ENCODE measurements at places on chromosomes 16 and 17.

DNA sequence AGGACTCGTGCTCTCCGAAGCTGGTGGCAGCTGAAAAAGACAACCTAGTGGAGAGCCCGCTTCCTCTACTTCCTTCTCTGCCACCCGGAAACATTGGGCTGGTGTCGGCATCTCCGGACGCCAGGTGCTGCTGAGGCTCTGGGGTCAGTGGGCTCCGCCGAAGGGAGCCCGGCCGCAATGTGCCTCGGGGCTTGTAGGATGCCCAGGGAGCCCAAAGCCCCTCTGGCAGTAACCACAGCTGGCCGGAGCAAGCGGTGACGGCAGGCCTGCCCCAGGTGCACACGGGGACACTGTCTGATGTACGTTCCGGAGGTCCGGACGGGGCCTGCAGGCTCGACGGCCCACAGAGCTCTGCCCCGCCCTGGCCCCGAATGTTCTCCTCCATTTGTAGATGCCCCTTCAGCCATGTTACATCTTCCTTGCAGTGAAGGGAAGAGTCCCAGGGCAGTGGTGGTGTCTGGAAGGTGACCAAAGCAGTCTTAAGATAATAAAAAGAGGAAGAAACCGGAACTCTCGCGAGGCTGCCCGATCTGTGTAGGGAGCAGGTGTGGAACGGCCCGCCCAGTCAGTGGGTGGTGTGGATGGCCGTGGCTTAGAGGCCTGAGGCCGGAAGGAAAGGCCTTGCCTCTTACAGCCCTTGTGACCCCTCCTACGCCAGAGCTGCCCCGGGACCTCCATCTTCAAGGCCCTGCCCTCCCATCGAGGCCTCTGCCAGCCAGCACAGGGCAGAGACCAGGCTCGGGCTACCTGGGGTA lies 22.6 kb downstream of the NDUFAF8 start:
- DNase-seq = no peak

GRCh38 chr17:79003661-79004411 lies 5.7 kb downstream of the CANT1 start:
- no peak for DNase-seq

DNA sequence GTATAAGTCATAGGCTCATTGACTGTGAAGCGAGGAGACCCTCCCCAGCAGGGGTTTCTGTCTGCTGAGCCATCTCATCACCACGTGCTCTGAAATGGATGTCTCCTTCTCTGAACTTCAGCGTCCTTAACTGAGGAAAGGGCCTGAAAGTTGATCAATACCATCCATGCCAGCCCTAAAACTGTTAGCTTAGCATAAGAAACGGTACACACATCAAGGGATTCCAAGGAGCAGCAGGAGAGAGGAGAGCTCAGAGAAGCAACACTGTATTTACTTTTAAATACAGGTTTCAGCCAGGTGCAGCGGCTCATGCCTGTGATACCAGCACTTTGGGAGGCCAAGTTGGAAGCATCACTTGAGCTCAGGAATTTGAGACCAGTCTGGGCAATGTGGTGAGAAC lies 248.9 kb upstream of the TNRC6C start:
- no peak for DNase-seq

GRCh38 chr16:67252609-67253497 lies 4.1 kb downstream of the SLC9A5 start:
- DNase-seq = no peak

GRCh38 chr17:16872351-16873173 lies 99.4 kb downstream of the TNFRSF13B start:
- no peak for DNase-seq

- no peak for DNase-seq
Measured at GRCh38 chr17:36989173-36989572, 40.4 kb downstream of the AATF start.

- DNase-seq = no peak
Measured at GRCh38 chr17:69228576-69228975, at the start of gene ABCA10. Gene ABCA10, minus strand, starts transcription at chr17:69228824. Its CDS starts 3,466 bp downstream, at chr17:69225358.

DNA sequence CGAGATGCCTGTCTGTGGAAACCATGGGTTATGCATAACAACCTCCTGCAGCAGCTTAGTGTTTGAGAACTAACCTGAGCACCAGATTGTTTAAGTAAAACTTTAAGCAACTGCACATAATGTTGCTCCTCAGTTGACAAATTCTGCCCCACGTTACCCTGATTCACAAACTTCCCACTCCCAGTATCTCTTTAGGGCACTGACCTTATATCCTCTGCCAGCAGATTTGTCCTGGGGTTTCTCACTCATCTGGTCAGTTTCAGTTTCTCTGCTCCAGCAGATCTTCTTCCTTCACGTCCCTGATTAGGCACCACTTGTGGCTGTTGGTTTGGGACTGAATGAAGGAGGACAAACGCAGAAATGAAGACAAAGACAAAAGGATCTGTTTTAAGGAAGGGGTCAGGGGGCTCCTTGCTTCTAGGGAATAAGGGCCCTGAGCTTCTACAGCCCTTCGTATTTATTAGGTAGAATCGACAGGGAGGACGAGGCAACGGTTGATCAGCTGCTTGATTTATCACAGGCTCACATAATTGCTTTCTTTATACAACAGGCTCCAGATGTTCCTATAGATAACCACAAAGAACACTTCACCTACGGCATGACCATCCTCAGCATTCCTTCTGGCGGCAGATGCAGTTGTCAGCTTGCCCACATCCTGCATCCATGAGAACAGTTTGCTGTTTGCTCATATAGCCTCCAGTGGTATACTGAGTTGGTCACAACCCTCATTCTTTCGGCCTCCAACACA lies 13.5 kb upstream of the ZNF689 start:
- no peak for DNase-seq

- no peak for DNase-seq
Measured at GRCh38 chr17:35731917-35732805, 722 bp downstream of the RASL10B start.

DNA sequence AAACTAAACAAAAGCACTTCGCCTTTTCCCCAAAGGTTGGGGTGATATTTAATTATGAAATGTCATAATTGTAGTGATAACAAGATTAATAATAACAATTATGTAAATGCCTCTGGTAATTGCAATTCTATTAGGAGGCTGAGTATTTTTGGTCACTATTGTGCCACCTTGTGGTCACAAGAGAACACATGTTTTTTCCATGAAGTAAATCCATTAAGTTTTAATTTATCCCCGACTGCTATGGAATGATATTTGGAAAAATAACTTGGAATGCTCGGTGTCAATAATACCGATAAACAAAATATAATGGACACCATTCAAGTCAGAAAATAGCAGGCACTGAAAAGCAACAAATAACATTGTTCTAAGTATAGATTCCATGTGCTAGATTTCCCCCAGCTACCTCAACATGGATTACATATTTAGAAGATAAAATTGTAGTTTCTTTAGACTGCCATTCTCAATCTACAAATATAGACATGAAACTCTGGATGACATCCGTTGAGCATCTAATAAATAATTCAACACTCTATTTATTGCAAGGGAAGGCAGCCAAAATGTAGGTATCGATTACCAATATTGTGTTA lies 25.0 kb upstream of the KCNJ2 start:
- no peak for DNase-seq

DNA sequence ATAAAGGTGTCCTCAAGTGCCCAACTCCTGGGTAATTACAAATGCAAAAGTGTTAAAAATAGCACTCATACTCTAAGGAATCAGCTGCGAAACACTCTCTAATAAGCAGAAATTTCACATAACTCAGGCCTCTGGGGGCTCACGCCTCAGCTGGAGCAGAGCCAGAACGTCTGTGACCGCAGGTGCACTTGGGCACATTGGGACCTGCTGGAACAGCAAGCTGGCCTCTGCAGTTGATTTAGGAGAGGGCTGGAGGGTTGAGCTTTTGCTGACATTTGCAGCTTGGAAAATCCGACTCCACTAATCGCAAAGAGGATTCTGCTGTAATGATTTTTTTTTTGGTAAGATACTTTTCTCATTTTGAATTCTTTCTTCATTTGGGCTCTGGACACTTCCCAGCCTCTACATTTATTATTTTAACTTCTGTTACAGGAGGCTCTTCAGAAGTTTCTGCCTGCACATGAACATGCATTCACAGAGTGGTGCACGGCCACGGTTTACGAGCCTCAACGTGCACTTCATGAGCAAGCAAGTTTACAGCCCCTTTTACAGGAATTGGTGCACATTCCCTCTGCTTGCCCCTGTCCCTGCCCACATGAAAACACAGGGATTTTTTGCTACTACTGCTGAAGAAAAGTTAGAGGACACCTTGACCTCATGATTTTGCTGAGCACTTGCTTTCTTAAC lies 4.1 kb upstream of the SNTB2 start:
- DNase-seq = no peak

GRCh38 chr16:73724503-73724902 lies 572.1 kb upstream of the PSMD7 start:
- DNase-seq = no peak

- DNase-seq = no peak
Measured at GRCh38 chr16:19203374-19203966, 35.4 kb downstream of the SYT17 start.

- DNase-seq = peak; percentile 59
Measured at GRCh38 chr17:56593646-56594319, at the start of gene NOG. Gene NOG, plus strand, starts transcription at chr17:56593699. Its CDS starts 525 bp downstream, at chr17:56594224.

DNA sequence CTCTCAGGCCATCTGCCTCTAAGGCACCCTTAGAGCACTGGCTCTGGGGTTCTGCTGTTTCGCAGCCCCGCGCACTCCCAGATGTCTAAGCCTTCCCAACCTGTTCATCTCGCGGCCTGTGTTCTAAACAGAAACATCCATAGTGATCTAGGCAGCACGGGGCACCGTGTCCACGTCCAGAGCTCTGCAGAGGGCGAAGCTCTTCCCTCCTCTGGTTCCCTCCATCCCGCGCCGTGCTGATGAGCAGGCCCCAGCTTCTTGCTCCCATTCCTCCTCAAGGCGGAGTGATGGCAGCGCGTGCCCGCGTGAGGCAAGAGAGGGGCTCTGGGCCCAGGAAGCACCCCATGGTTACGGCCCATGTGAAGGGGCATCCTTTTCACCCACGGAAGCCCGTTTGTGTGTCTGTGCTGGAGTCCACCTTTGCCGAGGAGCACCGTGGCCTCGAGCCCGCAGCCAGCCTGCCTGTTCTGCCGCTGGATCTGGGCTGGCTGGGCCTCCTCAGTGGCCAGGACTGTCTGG lies 3.6 kb downstream of the SPIRE2 start:
- no peak for DNase-seq

DNA sequence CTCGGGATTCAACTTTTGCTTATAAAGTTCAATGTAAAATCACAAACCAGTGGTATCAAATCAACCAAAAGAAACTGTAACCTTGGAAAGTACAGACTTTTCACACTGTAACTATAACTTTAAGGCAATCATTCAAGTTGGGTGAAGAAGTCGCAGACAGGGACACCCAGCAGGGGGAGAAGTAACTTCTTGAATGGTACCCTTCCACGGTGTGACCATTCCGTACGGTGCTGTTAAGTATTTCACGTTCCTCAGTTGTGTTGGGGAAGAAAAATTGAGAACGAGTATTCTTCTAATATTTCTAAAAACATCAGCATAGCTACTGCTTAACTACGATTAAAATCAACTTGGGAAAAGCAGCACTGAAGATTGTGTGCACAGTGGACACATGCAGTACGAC lies 55.8 kb downstream of the MYH10 start:
- no peak for DNase-seq

- DNase-seq = no peak
Measured at GRCh38 chr17:57737450-57737849, 7.6 kb downstream of the CCDC182 start.

DNA sequence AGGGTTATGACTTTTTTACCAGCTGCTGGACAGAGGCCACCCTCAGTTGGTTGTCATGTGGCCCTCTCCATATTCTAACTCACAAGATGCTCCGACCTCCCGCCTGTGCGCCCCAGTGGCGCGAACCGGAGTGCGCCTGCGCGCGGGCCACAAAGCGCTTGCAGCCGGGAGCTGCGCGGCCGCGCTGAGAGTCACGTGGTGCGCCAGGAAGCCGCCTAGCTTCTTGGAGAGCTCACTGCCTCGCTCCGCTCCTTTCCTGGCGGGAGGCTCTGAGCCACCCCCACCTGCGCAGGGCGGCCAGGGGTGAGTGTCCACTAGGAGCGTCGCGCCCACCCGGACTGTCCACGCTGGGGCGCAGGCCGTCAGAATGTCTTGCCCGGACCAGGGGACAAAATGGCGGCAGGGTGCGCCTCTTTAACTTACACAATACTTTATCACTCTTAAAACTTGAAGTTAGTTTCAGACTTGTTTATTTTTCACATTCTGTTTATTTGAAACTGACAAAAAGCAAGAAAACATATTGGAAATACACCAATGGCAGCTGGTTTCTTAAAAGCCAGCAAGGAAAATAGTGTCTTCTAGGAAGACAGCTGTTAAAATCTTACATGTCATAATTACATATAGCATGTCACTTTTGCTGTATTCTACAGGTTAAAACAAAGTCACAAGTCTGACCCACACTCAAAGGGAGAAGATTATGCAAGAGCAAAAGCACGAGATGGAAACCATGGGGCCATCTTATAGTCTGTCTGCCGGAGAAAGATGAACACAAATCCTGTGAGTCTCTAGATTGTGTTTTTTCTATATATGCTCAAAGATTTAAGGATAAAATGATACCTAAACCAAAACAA lies 357.9 kb downstream of the CNTNAP4 start:
- DNase-seq = no peak

DNA sequence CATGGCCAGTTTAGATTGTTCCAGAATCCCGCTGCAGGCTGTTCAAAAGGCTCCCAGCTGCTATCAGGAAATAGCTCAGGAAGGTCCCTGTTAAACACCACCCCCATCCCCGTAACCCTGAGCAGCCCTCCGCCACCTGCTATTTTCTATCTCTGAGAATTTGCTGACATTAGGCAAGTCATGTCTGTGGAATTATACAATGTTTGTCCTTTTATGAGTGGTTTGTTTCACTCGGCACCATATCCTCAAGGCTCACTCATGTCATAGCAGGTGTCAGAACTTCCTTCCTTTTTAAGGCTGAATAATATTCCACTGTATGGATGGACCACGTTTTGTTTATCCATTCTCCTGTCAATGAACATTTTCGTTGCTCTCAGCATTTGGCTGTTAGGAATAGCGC lies 164.3 kb upstream of the FOXF1 start:
- DNase-seq = no peak

DNA sequence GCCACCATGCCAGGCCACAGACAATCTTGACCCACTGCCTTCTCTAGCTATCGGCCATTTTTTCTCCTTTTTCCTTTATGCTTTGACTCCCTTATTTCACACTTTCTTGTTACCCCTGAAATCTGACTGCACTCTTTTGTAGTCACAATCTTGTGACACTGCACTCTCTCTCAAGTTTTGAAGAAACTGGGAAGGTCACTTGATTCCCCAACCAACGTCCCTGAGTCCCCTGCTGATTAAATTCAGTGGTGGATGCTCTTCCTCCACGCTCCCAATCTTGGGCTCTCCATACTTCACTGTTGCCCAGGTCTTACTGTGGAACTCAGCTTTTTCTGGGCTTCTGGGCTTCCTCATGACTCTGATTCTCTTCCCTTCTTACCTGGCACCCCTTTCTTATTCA lies 33.9 kb downstream of the PECAM1 start:
- DNase-seq = no peak

- DNase-seq = no peak
Measured at GRCh38 chr16:88914750-88915368, 48.4 kb upstream of the PABPN1L start.

- no peak for DNase-seq
Measured at GRCh38 chr16:84055801-84056634, 13.4 kb upstream of the SLC38A8 start.

- DNase-seq = no peak
Measured at GRCh38 chr16:19066988-19067348, 446 bp upstream of the COQ7 start.

- no peak for DNase-seq
Measured at GRCh38 chr16:2858245-2859025, 465 bp upstream of the PRSS22 start.
